Epithelial cell of proximal tubule (primary cell): ENCODE measurements at places on chromosomes 3 and 15. TPM values are rescaled to one million over a fixed set of nuclear protein-coding genes. Genes with fewer than 3 reads are reported as not detected.

Gene CYP8B1
- total RNA-seq = not detected in 2 replicates

Gene SPINK8
- not detected in 2 replicates for total RNA-seq

Gene CHRM5
- total RNA-seq = not detected in 2 replicates

Gene SNX22
- 0.86 and 1.2 TPM in 2 replicates for total RNA-seq

Gene CPNE9
- not detected in 2 replicates for total RNA-seq

Gene ATP8B4
- not detected in 2 replicates for total RNA-seq

Gene SCG5
- 4.9 and 18.4 TPM in 2 replicates for total RNA-seq

Gene CRABP1
- total RNA-seq = not detected in 2 replicates

Gene RTP4
- total RNA-seq = 0.29 and 0.40 TPM in 2 replicates

Gene GRM2
- not detected in 2 replicates for total RNA-seq

Gene DUOXA2
- total RNA-seq = not detected in 2 replicates

Gene DCBLD2
- 621 and 846 TPM in 2 replicates for total RNA-seq

Gene CCDC80
- 11.6 and 12.2 TPM in 2 replicates for total RNA-seq

Gene PLCB2
- total RNA-seq = 0.81 and 1.2 TPM in 2 replicates

Gene B3GNT5
- total RNA-seq = 17.2 and 23.0 TPM in 2 replicates

Gene FBXO40
- total RNA-seq = not detected in 2 replicates

Gene PROK2
- not detected in 2 replicates for total RNA-seq

Gene MUC20
- 9.3 and 11.7 TPM in 2 replicates for total RNA-seq

Gene C2CD4A
- 0.07 and 0.35 TPM in 2 replicates for total RNA-seq

Gene ROBO1
- total RNA-seq = 19.4 and 21.6 TPM in 2 replicates

Gene TLR9
- total RNA-seq = not detected in 2 replicates

Gene GPR156
- total RNA-seq = 0.51 and 1.4 TPM in 2 replicates

Gene SLC6A1
- total RNA-seq = not detected in 2 replicates

Gene MB21D2
- total RNA-seq = 17.7 and 21.2 TPM in 2 replicates

Gene CACNA2D3
- total RNA-seq = 0.14 and 1.3 TPM in 2 replicates

Gene COMMD4
- 147 and 236 TPM in 2 replicates for total RNA-seq

Gene PLA2G4E
- total RNA-seq = not detected in 2 replicates

Gene C3orf49
- total RNA-seq = not detected in 2 replicates

Gene TPM1
- total RNA-seq = 887 and 925 TPM in 2 replicates

Gene SEMA3G
- 0.43 and 5.1 TPM in 2 replicates for total RNA-seq

Gene NR2E3
- not detected in 2 replicates for total RNA-seq

Gene LIPC
- total RNA-seq = 1.1 and 12.9 TPM in 2 replicates

Gene IGF2BP2
- 57.6 and 99.8 TPM in 2 replicates for total RNA-seq

Gene LEKR1
- 0.06 and 0.43 TPM in 2 replicates for total RNA-seq
